ENCODE measurements at places on chromosomes 5 and 9.

DNA sequence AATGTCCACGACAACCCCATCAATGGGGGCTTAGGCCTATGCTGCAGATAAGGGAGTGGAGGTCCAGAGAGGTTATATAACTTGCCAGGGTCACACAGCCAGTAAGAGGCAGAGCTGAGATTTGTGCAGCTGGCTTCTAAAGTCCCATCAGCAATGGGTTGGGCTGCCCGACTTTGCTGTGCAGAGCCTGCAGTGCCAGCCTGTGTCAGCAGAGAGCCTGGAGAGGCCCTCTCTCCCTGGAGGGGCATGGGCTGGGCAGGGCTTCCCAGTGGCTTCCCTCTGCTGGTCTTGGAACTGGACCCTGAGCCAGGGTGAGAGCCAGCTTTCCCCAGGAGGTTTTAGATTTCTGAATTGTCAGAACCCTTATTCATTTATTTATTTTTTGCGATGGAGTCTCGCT, 77.2 kb upstream of the RAPGEF1 start:
- DNase-seq: no peak

- no peak for DNase-seq
Observed at GRCh38 chr9:70832492-70832891, 288.9 kb downstream of the TRPM3 start.

GRCh38 chr9:99172124-99173091, 49.3 kb downstream of the ALG2 start:
- DNase-seq: no peak

GRCh38 chr5:1298067-1298551, 3.2 kb upstream of the TERT start:
- DNase-seq: no peak

Measured in stimulated activated CD4-positive, alpha-beta T cell treated with anti-CD3 and anti-CD28 coated beads, Interleukin-1b, Interleukin-23, amount 100 ng/mL, for 24 hours (primary cell).